ENCODE measurements at places on chromosomes 13 and 19.
A peak's percentile ranks its signal among the peaks of the same experiment; 100 is the strongest.

DNA sequence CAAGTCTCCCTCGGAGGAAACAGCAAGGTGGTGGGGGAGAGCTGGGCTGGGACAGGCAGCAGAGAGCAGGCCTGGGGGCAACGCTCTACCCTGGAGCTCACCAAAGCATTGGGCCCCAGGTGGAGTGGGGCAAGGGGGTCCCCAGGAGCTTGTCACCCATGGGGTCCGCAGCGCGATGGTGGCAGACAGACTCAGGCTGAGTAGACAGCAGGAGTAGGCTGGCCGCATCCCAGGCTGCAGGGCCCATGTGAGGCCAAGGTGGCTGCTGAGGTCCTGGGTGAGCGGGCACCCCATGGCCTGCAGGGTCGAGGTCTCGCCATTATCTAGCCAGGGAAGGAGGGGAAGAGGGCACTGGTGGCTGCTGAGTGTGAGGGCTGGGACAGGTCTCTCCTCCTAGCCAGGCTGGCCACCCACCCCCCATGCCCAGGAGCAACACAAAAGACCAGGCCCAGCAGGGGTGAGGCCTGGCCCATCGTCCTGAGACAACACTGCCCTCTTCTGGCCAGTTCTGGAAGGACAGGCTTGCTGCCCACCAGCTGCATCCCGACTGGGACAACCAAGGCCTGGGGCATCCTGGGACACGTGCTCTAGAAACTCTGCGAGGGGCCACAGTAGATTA, 33.1 kb downstream of the CEBPG start:
- DNase-seq = peak; percentile 60

- DNase-seq = no peak
These were observed 12.3 kb upstream of the DNMT1 start for GRCh38 chr19:10207026-10207425.

- no peak for DNase-seq
These were observed 74.9 kb downstream of the ALOX5AP start for GRCh38 chr13:30810261-30810701.

- DNase-seq = no peak
These were observed 41.4 kb downstream of the DEDD2 start for GRCh38 chr19:42175952-42176648.

DNA sequence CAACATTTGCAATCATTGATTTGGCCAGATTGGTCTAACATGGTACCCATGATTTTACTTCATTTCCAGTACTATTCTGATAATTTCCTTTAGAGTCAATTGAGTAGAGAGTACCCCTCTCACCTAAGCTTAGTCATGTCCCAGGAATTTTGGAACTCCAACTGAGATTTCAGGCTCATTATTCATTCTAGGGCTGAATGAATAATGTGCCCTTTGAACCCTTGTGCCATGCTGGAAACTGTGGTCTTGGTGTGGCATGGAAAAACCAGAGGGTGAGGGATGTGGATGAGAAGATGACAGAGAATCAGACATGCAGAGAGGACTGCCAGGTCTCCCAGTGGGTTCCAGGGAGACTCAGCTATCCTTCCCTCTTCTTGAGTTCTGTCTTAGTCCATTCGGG, 30.2 kb downstream of the ITM2B start:
- no peak for DNase-seq

- no peak for DNase-seq
These were observed 69.0 kb upstream of the NPAS1 start for GRCh38 chr19:46950526-46951170.

- no peak for DNase-seq
These were observed 172.4 kb downstream of the LACC1 start for GRCh38 chr13:44051918-44052675.

DNA sequence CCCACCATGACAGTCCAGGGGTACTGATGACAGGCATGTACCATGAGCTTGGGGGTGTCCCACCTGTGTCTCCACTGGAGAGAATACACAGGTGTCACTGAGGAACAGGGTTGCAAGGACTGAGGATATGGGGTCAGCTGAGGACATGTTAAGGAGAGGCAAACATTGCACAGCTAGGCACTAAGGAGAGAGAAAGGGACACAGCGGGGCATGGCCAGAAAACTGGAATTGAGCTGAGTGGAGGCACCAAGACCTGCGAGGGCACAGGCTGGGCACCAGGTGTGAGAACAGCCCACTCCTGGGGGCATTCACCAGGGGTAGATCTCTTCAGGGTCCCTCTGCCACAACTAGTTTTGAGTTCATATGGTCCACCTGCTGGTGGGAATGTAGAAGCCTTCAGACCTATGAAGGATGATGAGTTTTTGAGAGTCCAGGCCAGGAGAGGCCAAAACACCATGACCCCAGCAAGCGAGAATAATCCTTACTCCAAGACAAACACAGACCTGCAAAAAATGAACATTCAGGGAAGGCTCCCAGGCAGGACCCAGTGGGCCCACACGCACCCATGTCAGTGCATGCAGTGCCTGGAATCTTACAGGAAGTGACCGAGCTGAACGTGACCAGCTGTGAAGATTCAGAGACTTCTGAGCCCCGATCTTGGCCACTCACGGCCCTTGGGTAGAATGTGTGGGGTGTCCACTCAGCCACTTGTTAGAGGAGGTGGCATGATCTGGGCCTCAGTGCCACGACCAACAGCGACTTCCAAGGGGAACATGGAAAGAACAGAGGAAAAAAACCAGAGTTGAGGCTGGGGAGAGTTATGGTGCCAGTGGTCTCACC, 1.4 kb upstream of the ZNF584 start:
- no peak for DNase-seq

DNA sequence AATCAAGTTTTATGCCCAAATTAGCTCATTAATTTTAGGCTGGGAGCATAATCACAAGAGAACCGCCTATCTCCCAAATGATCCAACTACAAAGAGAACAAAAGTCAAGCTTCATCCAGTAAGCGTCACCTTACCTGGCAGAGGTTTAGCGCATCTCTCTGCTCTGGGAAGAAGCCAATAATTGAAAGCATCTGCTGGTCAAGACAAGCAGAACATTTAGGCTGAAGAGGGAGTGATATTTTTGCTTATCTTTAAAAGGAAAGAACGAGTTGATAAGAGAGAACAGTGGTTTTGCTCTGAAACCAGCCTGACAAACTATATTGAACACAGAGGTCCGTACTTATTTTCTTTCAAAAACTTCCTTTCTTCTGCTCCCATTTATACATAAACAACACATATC, 242.1 kb downstream of the ENOX1 start:
- DNase-seq = no peak

DNA sequence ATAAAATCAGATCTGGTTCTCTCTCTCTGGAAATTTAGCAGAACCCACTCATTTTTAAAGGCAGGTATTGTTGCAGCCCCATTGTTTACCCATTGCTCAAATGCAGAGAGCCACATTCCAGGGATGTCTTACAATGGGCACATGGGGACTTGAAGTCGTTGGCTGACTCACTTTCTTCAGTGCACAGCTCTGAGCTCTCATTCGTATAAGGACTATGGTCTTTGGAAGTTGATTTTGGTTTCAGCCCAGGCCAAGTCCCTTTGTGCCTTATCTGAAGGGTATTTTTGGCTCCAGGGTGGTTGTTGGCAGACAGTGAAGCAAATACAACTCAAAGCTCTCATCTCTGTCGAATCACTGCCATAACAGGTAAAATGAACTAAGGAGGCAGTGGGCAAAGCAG, 47.3 kb upstream of the CLDN10 start:
- DNase-seq = no peak

Data from stimulated activated CD8-positive, alpha-beta memory T cell treated with anti-CD3 and anti-CD28 coated beads, Interleukin-4, amount 100 ng/mL, for 1 hour (primary cell).